NCI-H526 (cell line): ENCODE measurements at places on chromosomes 12 and 14.

GRCh38 chr12:103745962-103746361, 95.1 kb downstream of the NT5DC3 start:
- no peak for DNase-seq

DNA sequence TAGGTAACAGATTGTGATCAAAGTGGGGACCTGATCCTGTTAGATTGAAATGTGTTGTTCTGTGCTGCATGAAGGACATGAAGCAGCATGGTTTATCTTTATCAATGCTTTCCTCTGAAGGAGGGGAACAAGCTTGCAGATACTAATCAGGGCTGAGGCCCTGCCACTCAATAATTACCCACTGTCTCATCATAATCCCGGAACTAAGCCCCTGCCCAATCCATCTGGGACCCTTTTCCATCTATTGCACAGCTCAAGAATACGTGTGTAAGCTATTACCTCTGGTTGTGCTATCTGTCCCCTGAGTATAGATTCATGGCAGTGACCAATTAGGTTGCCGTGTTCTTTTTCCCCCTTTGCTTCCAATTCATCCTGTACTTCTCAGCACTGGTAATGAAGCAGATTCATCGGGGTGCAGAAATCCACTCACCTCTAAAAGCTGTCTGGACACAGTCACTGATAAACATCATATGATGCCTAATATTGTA, 67.8 kb downstream of the OTX2 start:
- DNase-seq, result no peak

DNA sequence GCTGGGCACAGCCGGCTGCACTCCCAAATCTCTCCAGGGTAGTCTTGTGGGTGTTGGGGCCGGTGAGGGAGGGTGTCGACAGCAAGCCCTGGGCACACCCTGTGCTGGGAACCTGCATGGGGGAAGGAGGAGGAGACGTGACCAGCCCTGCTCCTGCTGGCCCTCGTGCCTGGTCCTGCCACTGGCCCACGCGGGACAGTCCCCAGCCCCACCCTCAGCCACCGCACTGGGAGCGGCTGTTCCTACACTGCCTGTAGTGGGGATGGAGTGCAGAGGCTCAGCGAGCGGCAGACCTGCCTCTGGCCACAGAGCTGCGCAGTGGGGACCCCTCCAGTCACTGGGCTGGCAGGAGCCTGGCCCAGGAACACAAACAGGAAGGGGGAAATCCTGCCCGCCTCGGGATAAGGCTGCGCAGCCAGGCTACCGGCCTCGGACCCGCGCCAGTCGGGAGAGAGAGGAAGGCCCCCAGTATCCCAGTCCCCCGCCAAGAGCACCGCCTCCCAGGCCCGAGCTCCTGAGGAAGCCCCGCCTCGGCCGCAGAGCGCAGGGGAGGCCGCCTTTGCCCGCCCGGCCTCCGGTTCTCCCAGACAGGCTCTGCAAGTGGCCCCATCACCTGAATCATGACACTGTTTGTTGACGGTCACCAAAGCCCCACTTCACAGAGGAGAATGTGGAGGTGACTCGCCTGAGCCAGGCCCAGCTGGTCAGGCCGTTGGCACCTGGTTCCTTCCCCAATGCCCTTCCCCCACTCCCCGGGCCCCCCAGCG, 10.6 kb downstream of the AHNAK2 start:
- DNase-seq, result peak; percentile 78

GRCh38 chr12:93762059-93762719, 85.0 kb downstream of the CRADD start:
- no peak for DNase-seq

- DNase-seq, result no peak
Measured at GRCh38 chr12:122449317-122449716, 26.8 kb upstream of the CLIP1 start.

GRCh38 chr14:105326891-105327694, 12.5 kb downstream of the PACS2 start:
- DNase-seq, result no peak

DNA sequence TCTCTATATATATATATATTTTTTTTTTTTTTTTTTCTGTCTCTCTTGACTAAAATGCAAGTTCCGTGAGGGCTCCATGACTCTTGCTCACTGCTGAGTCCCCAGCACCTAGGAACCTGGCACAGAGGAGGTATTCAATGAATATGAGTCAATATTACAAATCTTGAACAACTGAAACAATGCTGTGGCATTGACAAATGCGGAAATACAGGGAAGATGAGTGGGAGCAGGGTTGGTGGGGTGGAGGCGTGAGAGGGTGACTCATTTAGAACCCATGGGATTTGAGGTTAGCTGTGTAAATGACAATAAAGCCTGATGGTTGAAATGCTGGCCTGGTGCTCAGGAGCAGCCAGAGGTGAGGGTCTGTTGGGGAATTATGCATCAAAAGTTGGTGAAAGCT, 121.7 kb upstream of the FUT8 start:
- DNase-seq, result no peak
